ENCODE measurements at places on chromosomes 6 and 20.
A peak's percentile ranks its signal among the peaks of the same experiment; 100 is the strongest.

DNA sequence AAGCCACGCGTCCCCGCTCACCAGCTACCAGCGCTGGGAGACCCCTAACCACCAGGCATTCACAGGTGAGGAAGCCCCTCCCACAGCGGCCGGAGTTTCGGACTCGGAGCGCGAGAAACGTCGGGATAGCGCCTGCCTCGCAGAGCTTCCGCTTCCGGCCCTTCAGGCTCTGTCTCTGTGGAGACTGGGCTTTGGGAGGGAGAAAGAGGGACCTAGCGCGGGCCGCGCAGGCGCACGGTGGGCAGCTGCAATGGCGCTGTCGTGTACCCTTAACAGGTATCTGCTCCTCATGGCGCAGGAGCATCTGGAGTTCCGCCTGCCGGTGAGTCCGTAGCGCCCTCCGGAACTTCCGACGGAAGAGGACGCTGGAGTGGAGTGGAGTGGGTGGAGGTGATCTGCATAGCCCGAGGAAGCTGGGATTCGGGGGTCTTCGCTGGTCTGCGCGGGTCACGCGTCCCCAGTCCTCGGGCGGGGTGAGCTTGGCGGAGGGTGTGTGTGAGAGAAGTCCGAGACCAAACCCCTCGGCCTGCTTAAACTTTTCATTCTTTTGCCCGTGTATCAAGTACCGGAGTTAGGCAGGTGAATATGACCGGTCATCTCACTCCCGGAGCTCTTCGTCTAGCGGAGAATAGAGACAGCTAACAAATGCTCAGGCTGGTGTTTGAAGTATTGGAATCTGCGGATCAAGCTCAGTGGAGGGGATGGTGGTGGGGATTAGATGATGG is at the start of gene TRMT11:
TRMT11 (plus strand) TSS at position 240 of the 725 bp plus-strand sequence; CDS start at position 251, 11 bp downstream.
- peak within 1 kb of the TSS; percentile 72 for H3K4me3 ChIP-seq
- H3K27ac ChIP-seq: peak within 1 kb of the TSS; percentile 80
- no peaks in the 10 kb centered on the region for H3K27me3 ChIP-seq

- H3K4me1 ChIP-seq: peaks cover 14% of the 10 kb centered on the region
- H3K27ac ChIP-seq: no peak overlapping the region
- no peak for DNase-seq
- no peaks in the 10 kb centered on the region for H3K36me3 ChIP-seq
These were observed 27.7 kb downstream of the BFSP1 start for GRCh38 chr20:17503301-17504065.

DNA sequence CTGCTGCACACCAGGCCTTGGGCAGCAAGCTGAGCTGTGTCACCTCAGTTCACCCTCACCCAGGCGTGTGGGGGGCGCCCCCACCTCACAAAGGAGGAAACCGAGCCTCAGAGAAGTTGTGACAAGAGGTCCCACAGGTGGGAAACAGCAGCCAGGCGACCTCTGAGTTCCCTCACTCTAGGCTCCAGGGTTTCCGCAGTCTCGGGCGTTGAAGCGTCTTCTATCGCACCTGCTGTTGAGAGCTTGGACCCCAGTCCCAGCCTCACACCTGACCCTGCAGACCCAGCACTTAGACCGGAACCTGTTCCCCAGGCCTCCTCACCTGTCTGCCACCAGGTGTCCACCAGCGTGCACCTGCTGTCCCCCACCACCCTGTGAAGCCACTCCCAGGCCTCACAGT is 22.3 kb upstream of the APMAP start:
- H3K4me3 ChIP-seq: no peak overlapping the region
- no peaks in the 10 kb centered on the region for H3K27me3 ChIP-seq
- no peak for DNase-seq
- peaks cover 28% of the 10 kb centered on the region for H3K4me1 ChIP-seq
- no peak overlapping the region for H3K27ac ChIP-seq
- H3K36me3 ChIP-seq: no peaks in the 10 kb centered on the region

- H3K27ac ChIP-seq: no peak overlapping the region
- no peaks in the 10 kb centered on the region for H3K36me3 ChIP-seq
- no peak overlapping the region for H3K4me3 ChIP-seq
These were observed 461.8 kb downstream of the CDKAL1 start for GRCh38 chr6:20996099-20996498.

DNA sequence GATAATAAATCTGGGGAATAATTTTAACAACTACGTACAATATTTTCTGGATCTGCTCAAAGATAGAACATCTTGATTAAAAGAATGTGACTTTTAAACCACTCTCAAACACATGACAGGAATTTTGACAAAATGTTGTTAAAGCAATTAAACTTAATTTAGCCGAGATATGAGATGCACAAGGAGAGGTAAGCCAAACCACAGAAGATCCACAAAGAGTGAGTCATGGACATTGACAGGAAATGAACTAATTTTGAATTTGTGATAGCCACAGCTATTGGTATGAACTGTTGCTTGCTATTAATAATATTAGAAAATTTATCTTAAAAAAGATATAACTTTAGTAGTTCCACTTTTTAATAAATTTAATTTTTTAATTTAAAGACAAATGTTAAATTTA is 27.8 kb upstream of the VGLL2 start:
- DNase-seq: no peak
- H3K4me3 ChIP-seq: no peak overlapping the region
- no peaks in the 10 kb centered on the region for H3K27me3 ChIP-seq

DNA sequence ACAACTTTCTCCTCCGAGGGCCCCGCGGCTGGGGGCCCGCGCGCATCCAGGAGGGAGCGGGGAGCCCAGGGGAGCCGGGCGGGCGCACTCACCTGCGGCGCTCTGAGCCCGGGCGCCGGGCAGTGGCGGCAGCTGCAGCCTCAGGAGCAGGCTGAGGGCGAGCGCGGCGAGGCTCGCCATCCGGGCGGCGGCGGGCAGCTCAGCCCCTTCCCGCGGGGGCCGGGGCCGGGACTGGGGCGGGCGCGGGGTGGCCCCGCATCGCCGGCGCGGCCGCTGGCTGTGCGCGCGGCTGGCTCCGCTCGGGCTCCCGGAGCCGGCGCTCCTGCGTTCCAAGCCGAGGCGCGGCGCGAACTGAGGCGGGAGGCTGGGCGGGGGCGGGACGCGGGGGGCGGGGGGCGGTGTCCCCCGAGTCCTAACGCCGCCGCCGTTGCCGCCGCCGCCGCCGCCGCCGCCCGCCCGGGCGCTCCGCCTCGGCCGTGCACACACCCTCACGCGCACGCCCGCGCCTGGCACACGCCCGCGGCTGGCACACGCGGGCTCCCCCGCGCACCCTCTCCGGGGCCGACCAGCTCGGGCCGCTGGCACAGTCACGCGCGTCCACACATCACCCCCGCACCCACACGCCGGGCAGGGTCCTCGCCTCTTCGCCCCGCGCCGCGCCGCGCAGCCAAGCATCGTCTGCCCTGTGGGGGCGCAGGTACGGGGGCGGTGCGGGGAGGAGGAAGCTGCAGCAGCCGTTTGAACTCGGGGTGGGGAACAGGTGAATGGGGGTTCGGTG is at the start of gene PTPRT:
PTPRT (minus strand) TSS at position 353 of the 778 bp plus-strand sequence; CDS start at position 180, 173 bp downstream.
- no peaks in the 10 kb centered on the region for H3K36me3 ChIP-seq
- peaks cover 8% of the 10 kb centered on the region for H3K27me3 ChIP-seq
- no peak for DNase-seq
- peaks cover 16% of the 10 kb centered on the region for H3K4me1 ChIP-seq
- no peak within 1 kb of the TSS for H3K4me3 ChIP-seq

GRCh38 chr6:14946753-14947152 is 299.1 kb upstream of the JARID2 start:
- no peak overlapping the region for H3K4me3 ChIP-seq
- H3K27me3 ChIP-seq: no peaks in the 10 kb centered on the region
- H3K4me1 ChIP-seq: no peaks in the 10 kb centered on the region
- H3K36me3 ChIP-seq: no peaks in the 10 kb centered on the region
- DNase-seq: no peak

- H3K4me1 ChIP-seq: peaks cover 7% of the 10 kb centered on the region
- no peak overlapping the region for H3K4me3 ChIP-seq
- no peak for DNase-seq
- H3K27me3 ChIP-seq: no peaks in the 10 kb centered on the region
- no peak overlapping the region for H3K27ac ChIP-seq
These were observed 99.4 kb downstream of the NCOA3 start for GRCh38 chr20:47600967-47601547.

GRCh38 chr6:112415366-112415765 is 68.2 kb downstream of the RFPL4B start:
- no peak overlapping the region for H3K27ac ChIP-seq
- no peaks in the 10 kb centered on the region for H3K27me3 ChIP-seq
- no peak for DNase-seq
- H3K4me3 ChIP-seq: no peak overlapping the region

GRCh38 chr20:23643659-23644058 is 5.9 kb upstream of the CST3 start:
- peaks cover 15% of the 10 kb centered on the region for H3K4me1 ChIP-seq
- no peaks in the 10 kb centered on the region for H3K36me3 ChIP-seq

DNA sequence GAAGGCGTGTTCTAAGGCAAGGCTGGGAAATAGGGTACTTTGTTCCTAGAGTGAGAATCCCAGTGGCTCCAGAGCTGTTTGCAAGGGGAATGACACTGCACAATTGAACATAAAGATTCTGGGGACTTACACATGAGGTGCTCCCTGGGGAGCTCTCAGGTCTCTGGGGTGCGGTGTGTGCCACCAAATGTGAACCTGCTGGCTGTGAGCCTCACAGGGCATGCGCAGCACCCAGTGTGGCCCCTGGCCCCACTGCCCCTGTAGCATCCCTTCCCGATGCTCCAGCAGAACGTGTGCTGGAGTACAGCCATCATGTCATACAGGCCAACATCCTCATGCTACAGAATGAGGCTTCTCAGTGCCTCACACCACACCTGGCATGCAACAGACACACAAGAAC is 68.2 kb downstream of the TOX2 start:
- H3K27ac ChIP-seq: no peak overlapping the region
- H3K27me3 ChIP-seq: no peaks in the 10 kb centered on the region
- no peaks in the 10 kb centered on the region for H3K36me3 ChIP-seq
- H3K4me3 ChIP-seq: no peak overlapping the region
- no peak for DNase-seq

- no peaks in the 10 kb centered on the region for H3K27me3 ChIP-seq
- no peak for DNase-seq
- H3K4me3 ChIP-seq: no peak overlapping the region
- H3K36me3 ChIP-seq: no peaks in the 10 kb centered on the region
These were observed 1024.3 kb upstream of the EYS start for GRCh38 chr6:66731310-66731709.

DNA sequence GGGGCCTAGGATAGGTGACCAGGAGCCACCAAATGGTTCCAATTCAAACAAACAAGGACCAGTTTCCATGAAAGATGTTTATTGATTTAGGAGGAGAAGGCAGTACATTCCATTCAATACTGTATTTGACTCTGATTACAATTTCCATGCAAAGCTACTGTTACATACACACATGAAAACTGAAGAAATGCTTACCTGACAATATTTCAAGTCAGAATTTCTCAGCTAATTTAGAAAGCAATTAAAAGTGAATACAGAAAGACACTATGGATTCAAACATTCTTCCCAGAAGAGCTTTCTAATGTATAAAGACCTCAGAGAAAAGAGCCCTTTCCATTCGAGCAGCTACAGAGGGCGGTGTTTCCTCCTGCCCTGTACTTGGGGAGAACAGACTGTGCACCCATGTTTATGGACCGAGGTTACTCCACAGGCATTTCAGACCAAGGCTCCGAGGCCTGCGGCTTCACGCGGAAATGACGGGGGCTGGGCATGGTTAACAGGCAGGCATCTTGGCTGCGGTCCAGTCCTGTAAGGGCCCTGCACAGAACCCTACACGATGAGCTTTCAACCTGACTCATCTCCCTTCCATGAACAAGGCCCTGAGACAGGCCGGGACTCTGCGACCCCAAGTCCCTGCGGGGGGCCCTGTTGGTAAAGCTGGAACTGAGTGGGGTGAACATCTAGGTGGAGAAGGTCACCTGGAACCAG is 25.7 kb upstream of the TCFL5 start:
- no peaks in the 10 kb centered on the region for H3K27me3 ChIP-seq
- H3K27ac ChIP-seq: no peak overlapping the region
- peaks cover 5% of the 10 kb centered on the region for H3K36me3 ChIP-seq
- H3K4me3 ChIP-seq: no peak overlapping the region
- no peak for DNase-seq

GRCh38 chr6:146388736-146389364 is 154.8 kb upstream of the RAB32 start:
- no peak for DNase-seq
- H3K27ac ChIP-seq: no peak overlapping the region
- H3K36me3 ChIP-seq: no peaks in the 10 kb centered on the region
- H3K4me1 ChIP-seq: no peaks in the 10 kb centered on the region
- no peaks in the 10 kb centered on the region for H3K27me3 ChIP-seq

DNA sequence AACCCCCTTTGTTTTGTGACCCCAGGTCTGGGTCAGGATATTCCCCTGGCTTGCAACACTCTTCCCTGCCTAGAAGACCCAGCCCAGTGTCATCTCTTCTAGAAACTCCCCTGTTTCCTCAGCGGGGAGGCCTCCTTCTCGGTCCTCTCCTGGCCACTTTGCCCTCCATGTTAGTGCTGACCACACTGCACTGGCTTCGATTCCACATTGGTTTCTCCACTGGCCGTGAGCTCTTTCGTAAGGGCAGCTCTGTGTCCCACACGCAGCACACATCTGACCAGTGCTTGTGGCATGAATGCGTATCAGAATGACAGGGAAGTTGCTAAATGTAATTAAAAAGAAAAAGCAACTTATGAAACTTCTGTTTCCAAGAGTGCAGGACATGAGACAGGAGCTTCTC is 49.4 kb upstream of the FNDC1 start:
- no peaks in the 10 kb centered on the region for H3K36me3 ChIP-seq
- DNase-seq: no peak
- H3K27me3 ChIP-seq: no peaks in the 10 kb centered on the region
- H3K4me3 ChIP-seq: no peak overlapping the region

GRCh38 chr6:27209196-27209595 is 38.3 kb upstream of the PRSS16 start:
- H3K4me1 ChIP-seq: no peaks in the 10 kb centered on the region
- H3K36me3 ChIP-seq: no peaks in the 10 kb centered on the region
- no peaks in the 10 kb centered on the region for H3K27me3 ChIP-seq

DNA sequence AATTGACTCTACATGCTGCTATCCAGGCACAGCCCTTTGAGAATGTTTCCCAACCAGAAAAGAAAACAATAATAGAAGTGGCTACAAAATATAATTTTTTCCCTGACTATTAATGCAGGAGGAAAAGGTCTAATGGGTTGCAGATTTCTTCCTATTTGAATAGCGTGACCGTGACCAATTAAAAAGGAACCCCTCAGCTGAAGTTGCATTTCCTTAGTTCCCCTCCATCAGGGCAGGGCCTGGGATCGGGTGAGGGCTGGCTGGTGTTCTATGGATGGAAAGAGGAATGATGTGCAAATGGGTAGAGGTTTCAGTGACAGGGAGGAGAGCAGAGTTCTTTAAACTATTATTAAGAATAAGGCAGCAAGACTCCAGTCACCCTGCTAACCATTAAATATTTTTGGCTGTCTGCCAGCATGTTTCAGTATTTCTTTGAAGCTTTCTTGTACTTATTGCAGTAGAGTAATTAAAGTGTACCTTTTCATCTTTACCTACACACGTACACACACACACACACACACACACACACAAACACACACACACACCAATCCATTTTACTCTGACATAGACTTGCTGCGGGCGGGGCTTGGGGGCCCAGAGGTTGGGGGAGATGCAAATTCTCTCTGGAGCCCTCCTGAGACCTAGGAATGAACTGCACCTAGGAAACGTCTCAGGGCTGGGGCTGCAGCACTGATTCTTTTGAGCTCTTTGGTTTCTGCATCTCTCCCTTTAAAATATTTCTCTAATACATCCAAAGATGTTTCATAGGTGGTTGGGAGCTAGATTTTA is 154.8 kb upstream of the SLC35B3 start:
- H3K4me3 ChIP-seq: no peak overlapping the region
- no peak overlapping the region for H3K27ac ChIP-seq
- no peaks in the 10 kb centered on the region for H3K36me3 ChIP-seq
- no peaks in the 10 kb centered on the region for H3K4me1 ChIP-seq
- DNase-seq: no peak

- no peak overlapping the region for H3K4me3 ChIP-seq
- no peak for DNase-seq
These were observed 86.9 kb downstream of the CD109 start for GRCh38 chr6:73782911-73783310.
